Brain pericyte (primary cell): ENCODE measurements at places on chromosomes 16 and 17.

GRCh38 chr17:81164371-81165245 lies 699 bp upstream of the PVALEF start:
- DNase-seq = no peak

DNA sequence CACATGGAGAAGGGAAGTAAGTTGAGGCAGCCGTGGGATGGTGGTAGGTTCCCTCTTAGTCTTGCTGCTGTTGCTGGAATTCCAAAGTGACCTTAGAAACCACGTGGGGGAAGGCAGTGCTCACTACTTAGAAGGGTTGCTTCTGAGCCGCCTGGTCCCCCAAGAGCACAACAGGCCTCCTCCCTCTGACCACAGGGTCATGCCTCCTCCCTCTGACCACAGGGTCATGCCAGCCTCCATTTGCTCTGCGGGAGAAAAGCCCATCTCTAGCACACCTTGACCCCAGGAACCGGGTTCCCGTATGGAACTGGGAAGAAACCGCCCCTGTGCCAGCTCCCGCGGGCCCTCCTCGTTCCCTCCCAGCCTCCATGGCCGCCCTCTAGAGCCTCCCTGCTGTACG lies 13.4 kb upstream of the ZFPM1 start:
- DNase-seq = no peak

DNA sequence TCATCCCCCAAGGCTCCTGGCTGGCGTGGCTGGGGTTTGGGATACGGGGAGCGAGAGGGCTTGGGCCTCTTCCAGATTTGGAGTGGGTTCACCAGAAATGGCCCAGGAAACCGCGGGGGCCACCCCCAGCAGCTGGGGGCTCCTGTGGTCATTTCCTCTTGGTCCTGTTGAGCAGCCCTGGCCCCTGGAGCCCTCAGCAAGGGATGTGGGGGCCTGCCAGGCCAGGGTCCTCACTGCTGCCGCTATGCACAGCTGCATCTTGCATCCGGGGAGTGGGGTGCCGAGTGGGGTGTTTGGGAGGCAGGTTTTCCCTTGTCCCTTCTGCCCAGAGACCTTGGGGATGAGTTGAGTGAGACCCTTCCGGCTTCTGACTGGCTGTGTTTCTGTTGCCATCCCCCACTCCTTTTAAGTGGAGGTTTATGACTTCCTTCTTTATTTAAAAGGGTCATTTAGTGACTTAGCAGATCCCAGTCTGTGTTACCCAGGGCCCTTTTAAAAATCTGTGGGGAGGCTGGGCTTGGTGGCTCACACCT lies 319.8 kb downstream of the SEC14L1 start:
- no peak for DNase-seq

GRCh38 chr16:49547448-49547847 lies 173.8 kb downstream of the C16orf78 start:
- no peak for DNase-seq

- DNase-seq = no peak
These were observed 17.0 kb downstream of the GFOD2 start for GRCh38 chr16:67702130-67702529.

GRCh38 chr16:17921357-17921978 lies 415.1 kb downstream of the NPIPA8 start:
- no peak for DNase-seq

- DNase-seq = no peak
These were observed 531.7 kb upstream of the TOM1L1 start for GRCh38 chr17:54368906-54369305.

GRCh38 chr16:47886631-47887415 lies 269.0 kb downstream of the ABCC12 start:
- DNase-seq = no peak

DNA sequence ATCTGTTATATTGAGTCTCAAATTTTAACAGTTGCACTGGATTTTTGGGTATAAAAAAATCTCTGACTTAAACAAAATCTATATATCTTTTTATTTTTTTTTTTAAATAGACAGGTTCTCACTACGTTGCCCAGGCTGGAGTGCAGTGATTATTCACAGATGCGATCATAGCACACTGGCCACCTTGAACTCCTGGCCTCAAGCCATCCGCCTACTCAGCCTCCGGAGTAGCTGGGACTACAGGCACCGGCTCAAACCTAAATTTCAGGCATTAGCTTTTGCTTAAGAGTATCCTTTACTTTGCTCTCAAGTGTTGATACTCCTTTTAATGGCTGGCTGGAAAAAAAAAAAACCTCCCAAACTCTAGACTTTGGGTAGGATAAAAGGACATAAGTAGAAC lies 61.6 kb downstream of the RPGRIP1L start:
- DNase-seq = no peak

- DNase-seq = no peak
These were observed 7.8 kb downstream of the HSD17B2 start for GRCh38 chr16:82042846-82043245.

DNA sequence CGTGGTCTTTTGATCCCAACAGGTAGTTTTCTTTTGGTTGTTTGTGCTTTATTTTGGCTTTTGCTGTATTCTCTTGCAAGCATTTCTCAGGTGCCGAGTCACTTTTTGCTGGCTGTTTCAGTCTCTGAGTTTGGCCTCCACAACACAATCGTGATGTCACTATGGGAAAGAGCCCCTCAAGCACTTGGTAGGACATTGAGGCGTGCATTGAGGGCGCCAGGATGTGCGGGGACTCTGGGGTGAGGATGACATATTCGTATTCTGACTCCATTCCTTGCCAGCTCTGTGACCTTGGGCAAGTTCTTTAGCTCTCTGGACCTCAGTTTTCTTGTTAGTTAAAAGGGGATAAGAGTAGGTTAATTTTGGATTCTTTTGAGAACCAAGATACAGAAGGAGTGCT lies 13.0 kb downstream of the KSR1 start:
- no peak for DNase-seq

- no peak for DNase-seq
These were observed 5.9 kb downstream of the RSAD1 start for GRCh38 chr17:50484386-50485155.

GRCh38 chr17:15238676-15239422 lies 26.3 kb downstream of the PMP22 start:
- DNase-seq = no peak

DNA sequence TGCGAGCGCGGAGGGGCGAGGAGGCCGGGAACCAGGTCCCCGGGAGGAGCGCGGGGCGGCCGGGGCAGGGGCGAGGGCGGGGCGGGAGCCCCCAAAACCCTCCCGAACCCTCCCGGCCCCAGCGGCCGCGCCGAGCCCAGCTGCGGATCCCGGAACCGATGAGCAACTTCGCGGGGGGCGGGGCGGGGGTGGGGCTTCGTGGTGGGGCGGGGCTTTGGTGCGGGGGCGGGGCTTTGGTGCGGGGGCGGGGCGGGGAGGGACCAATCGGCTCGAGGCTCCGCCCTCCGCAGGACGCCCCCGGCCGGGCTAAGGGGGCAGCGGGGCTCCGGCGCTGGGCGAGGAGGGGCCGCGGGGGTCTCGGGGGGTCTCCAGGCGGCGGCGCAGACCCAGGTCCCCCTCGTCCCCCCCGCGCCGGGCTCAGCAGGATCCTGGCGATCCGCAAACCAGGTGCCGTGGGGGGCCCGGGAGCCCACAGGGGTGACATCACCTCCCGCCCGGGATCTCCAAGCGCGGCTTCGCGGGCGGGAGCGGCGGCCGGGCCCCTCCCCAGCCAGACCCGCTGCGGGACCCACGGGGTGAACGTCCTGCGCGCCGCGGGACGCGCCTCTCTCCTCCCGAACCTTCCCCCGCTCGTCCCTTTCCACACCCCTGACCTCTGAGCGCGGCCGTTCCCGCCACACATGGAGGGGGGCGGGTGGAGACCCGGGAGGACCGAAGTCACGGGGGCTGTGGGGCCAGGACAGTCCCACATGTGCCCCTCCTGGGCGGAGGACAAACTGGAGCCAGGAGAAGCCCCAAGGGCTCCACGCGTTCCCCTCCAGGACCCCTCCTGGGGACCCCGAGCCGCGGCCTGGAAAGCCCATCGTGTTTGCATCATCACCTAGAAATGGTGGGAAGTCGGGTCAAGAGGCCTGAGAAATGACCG lies at the start of gene ABR:
Gene ABR (minus strand): TSS at position 164 of the 925 bp plus-strand sequence. CDS start 254 bp downstream, outside the sequence.
- DNase-seq = no peak

DNA sequence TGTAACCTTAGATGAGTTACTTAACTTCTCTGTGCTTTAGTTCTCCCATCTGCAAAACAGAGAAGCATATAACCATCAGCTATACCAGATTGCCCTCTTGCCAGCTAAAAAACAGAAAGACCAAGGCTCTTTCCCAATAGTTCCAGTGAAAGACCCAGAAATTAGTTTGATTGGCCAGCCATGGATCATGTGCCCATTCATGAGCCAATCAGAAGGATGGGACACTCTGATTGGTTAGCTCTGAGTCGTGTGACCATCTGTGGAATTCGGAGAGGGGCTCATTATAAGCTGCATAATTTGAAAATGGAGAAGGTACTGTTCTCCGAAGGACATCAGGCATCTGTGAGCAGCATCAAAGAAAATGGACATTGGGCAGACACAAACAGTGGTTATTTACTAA lies 155.2 kb downstream of the ABCC12 start:
- no peak for DNase-seq

DNA sequence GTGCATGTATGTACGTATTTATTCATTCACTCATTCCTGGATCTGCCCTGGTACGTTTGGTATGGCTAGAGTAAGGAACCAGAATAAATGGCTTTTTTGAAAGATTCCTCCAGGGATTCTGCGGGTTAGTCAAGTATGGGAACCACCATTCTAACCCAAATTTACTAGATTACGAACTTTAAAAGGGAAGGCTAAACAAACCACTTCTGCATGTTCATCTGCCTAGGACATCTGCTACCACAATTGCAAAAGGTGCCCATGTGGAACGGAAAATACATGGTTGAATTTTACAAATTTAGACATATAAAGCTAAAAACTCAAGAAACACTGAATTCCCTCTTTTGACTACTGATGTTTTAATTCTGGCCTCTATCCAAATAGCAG lies 22.1 kb downstream of the CYTH1 start:
- no peak for DNase-seq

GRCh38 chr17:8436844-8437171 lies 1.1 kb downstream of the NDEL1 start:
- no peak for DNase-seq

- DNase-seq = no peak
These were observed 41.0 kb downstream of the TADA2A start for GRCh38 chr17:37447641-37448040.

- DNase-seq = no peak
These were observed 19.0 kb upstream of the EVPL start for GRCh38 chr17:76046064-76046463.

DNA sequence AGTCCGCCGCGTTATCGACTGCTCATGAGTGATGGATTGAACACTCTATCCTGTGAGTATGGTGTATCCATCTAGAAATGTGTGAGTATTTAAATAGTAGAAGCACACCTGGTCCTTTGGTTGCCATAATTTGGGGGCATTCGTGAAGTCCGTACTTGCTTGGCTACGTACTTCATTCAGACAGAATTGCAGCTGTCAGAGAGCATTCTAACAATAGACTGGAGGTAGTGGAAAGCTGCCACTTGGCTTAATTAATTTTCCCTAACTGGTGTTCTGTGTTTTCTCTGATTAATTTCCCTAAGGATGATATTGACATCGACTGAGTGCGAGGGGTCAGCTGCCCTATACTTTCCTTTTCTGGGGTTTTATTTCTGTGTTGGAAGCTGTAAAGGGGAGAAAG lies 14.1 kb downstream of the RPA1 start:
- DNase-seq = no peak

- no peak for DNase-seq
These were observed 6.4 kb downstream of the TEKT5 start for GRCh38 chr16:10688291-10688690.

DNA sequence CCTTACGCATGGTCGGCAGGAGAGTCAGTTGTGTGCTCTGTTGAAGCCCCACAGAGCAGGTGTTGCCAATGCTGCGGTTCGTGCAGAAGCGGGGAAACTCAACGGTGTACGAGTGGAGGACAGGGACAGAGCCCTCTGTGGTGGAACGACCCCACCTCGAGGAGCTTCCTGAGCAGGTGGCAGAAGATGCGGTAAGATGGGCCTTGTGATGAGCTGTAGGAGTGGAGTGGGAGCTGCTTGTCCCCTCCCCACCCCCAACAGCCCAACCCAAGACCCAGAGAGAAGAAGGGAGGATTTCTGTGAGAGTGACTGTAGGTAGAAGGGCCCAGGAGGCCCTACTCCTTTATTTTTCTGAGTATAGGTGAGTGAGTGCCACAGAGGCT lies 4.9 kb downstream of the CDK5RAP3 start:
- DNase-seq = no peak

DNA sequence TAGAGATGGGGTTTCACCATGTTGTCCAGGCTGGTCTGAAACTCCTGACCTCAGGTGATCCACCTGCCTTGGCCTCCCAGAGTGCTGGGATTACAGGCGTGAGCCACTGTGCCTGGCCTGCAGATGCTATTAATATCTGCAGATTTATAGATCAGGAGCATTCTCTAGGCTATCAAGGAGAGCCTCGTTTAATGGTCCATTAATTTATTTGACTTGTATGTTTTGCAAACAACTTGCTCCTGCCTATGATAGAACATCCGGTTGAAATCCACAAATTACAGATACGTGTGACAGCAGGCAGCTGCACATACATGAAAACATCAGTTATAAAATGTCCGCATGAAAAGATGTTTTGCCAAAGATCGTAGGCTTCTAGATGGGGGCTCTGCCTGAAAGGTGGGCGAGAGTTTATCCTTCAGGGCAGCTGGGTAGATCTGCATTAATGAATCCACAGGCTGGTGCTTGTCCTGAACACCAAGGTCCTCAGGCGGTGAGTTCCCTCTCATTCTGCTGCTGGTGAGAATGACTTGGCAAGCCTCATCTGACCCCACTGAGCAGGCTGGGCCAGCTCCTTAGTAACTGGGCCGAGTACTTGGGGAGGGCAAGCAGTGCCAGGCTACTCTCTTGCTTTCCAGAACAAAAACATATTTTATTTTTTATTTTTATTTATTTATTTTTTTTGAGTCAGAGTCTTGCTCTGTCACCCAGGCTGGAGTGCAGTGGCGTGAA lies 37.1 kb upstream of the MGAT5B start:
- DNase-seq = no peak

- no peak for DNase-seq
These were observed 11.7 kb upstream of the MYH3 start for GRCh38 chr17:10668775-10669174.

GRCh38 chr16:27642756-27643155 lies 92.8 kb downstream of the KATNIP start:
- DNase-seq = no peak

DNA sequence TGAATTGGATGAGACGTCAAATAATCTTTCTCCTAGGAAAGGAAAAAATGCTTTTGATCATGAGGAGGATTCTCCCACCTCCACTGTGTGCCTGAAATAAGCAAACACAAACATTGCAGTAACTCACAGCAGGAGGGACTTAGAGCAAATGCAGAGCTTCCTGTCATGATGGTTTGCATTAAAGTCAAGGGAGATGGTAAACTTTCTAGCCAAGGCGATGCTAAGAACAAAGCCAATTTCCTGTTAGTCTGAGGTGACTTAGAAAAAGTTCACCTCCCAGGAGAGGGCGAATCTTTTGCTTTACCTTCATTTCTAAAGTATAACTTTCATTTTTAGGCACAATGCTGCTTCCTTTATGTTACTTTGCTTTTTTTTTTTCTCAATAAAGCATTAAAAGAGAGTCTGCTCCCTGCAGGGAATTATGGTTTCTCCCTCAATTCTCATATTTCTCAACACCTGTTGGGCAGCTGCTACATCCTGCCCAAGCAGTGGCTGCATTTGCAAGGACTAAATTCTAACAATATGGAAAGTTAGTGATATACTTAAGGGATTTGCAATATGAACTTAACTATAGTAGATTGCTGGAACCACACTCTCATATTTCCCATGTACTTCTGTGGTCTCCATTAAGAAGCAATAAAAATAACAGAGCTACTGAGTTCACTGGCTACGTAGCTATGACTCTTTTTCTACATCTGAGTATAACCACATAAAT lies 175.6 kb downstream of the PCTP start:
- DNase-seq = no peak
